Adrenal gland (tissue), 19 donors: ENCODE measurements at places on chromosomes 4 and X. TPM values are rescaled to one million over a fixed set of nuclear protein-coding genes. Genes with fewer than 3 reads are reported as not detected.

GRCh38 chr4:126850286-126850685, 782.5 kb upstream of the INTU start:
- no peak for DNase-seq

SMC1A gene
- 7.6 TPM for polyA plus RNA-seq

DNA sequence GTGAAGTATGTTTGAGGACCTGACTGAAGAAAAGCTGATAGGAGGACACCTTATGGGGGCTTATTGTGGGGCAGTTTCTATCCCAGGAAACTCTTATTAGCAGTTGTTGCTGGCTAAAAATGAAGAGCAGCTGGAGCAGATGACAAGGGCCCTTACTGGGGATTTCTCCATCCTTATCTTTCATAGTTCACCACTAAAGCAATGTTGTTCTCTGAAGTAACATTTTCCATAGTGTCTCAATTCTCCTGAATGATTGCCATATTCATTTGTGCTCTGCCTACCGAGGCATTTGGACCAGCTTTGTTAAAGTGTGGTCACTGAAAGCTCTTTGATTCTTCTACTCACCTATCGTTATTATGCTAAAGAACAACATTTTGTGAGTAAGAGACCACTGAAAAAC, 7.7 kb downstream of the ENOX2 start:
- DNase-seq, result no peak

ADH1C gene
- polyA plus RNA-seq, result 0.51 TPM

- DNase-seq, result no peak
Measured at GRCh38 chr4:122661176-122662160, 40.6 kb upstream of the IL21 start.

GRCh38 chr4:147354237-147354636, 126.7 kb upstream of the EDNRA start:
- DNase-seq, result no peak

- no peak for DNase-seq
Measured at GRCh38 chrX:69314436-69315348, 149.4 kb upstream of the PJA1 start.

DNA sequence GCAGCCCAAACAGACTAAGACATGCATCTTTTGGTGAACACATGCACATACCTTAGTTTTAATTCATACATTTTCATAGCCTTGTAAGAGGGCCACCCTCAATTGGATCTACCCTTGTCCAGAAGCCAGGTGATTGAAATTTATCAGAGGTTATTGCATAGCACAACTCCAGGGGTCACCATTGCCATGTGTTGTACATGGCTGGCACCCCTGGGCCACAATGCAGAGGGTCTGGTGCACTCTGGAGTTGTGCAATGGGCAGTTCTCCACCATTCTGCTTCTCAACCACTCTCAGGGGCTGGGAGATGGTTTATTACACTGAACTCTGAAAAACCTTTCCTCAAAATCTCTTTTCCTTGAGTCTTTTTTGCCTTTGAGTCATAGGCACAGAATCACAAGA, 184.4 kb upstream of the CXorf66 start:
- no peak for DNase-seq

DNA sequence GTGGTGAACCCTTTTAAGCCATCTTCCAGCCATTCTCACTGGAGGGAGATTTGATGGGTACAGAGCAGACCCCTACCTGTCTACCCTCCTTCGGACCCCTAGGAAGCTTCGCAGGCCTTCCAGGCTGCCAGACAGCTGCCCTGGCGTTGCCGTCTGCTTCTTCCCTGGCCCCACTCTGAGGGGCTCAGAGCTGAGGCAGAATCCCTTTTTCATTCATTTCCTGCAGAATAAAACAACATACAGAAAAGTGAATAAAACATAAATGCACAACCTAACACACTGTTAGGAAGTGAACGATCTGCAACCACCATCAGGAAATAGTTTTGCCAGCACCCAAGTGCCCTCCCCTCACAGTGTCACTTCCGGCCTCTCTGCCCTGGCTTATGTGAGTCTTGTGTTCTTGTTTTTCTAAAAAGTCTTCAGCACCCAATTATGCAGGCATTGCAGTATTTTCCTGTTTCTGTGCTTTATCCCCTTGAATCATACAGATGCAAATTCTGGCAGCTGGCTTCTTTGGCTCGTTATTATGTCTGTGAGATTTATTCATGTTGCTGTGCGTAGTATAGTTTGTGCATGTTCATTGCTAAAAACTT, 5.6 kb upstream of the ADD1 start:
- DNase-seq, result peak; percentile 50

- peak; percentile 39 for DNase-seq
Measured at GRCh38 chrX:78321809-78322208, 5.6 kb downstream of the CYSLTR1 start.

DNA sequence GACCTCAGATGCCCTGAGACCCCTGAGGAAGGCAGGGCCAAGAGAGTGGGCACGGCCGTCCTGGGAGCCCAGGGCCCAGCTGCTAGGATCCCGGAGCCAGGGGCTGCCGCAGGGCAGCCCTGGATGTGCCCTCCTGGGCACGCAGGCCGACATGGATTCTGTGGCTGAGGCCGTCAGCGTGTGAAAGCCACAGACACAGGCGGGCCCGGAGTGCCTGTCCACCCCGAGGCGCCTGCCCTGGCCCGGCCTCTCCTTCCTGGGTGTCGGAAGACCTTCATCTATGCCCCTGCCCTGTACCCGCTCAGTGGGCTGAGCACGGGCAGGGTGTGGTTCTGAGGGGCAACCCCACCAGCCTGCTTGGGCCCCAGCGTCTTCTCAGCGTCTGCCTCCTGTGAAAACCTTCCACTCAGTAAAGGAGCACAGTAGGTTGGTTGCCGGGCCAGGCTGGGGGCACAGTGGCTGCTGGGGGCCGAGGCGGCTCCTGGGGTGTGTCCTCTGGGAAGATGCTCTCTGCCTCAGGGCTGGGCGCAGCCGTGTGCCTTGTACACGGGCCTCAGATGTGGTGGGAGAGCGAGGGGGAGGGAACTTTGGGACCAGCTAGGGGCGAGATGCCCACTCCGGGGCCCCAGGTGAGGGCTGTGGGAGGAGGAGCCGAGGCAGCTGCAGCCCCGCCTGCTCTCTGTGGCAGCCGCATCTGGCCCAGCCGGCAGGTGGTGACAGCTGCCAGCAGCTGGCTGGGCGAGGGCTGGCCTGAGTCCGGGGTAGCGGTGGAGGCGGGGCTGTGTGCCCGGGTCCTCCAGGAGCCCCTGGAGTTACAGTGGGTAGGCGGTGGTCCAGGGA, 20.8 kb downstream of the FGFRL1 start:
- no peak for DNase-seq

- no peak for DNase-seq
Measured at GRCh38 chrX:63935835-63936234, 150.8 kb upstream of the ARHGEF9 start.
